Upper lobe of right lung (tissue), 1 donor: ENCODE measurements at places on chromosomes 1 and 21.

GRCh38 chr1:169052727-169053126 lies 53.8 kb upstream of the ATP1B1 start:
- no peak for DNase-seq
- H3K4me1 ChIP-seq = no peaks in the 10 kb centered on the region
- no peak overlapping the region for H3K4me3 ChIP-seq
- H3K27ac ChIP-seq = no peak overlapping the region
- no peaks in the 10 kb centered on the region for H3K27me3 ChIP-seq

GRCh38 chr1:91944087-91944486 lies 5.1 kb upstream of the BRDT start:
- H3K4me1 ChIP-seq = no peaks in the 10 kb centered on the region
- H3K27ac ChIP-seq = no peak overlapping the region
- H3K27me3 ChIP-seq = no peaks in the 10 kb centered on the region
- no peak overlapping the region for H3K4me3 ChIP-seq

DNA sequence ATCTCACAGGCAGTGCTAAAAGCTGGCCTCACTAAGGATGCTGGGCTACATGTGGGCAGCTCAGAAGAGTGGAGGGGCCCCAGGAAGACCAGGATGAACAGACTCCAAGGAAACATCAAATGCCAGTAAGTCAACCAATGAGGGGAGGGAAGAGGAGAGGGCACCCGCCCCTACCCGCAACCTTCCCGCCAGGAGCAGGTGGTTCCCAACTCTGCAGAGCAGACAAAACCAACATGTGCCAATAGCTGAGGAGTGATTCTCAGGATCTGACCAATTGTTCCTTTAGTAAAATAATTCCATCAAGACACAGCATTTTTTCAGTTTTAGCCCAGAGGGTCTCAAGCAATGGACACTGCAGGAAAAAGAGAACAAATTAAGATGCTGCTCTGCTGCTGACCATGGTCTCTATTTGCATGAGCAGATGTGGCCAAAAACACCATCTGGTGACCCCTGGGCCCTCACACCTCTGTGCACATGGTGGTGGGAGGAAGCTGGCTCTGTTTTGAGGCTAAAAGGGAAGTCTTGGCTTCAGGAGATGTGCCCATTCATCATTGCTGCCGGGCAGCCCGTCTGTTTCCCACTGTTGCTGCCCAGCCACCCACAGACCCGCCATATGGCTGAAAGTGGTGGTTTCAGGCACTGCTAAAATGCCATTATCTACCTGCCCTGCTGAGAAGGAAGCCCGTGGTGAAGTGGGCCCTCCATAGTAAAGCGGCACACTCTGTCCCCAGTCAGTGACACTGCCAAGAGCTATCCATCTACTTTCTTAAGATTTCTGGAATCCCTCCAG lies 231.8 kb downstream of the KCNH1 start:
- H3K4me3 ChIP-seq = no peak overlapping the region
- no peak overlapping the region for H3K27ac ChIP-seq
- DNase-seq = no peak
- H3K27me3 ChIP-seq = no peaks in the 10 kb centered on the region
- no peaks in the 10 kb centered on the region for H3K4me1 ChIP-seq

- DNase-seq = no peak
- no peak overlapping the region for H3K27ac ChIP-seq
- no peaks in the 10 kb centered on the region for H3K4me1 ChIP-seq
- no peak overlapping the region for H3K4me3 ChIP-seq
These were observed 54.1 kb downstream of the SERINC2 start for GRCh38 chr1:31467005-31467674.

DNA sequence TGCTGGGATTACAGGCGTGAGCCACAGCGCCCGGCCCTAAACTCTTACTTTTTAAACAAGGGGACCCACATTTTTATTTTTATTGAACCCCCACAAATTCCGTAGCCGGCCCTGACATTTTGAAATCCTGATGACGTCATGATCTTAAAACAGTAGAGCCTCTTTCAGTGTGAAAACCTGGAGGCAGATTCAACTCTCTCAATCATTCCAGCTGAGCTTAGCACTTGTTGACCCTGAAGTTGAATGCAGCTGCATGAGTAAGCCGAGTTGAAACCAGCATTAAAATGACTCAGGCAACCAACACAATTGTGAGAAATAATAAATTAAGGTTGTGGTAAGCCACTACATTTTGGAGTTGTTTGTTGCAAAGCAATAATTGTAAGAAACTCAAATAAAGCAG lies 93.9 kb upstream of the ADGRL4 start:
- no peaks in the 10 kb centered on the region for H3K4me1 ChIP-seq
- H3K27ac ChIP-seq = no peak overlapping the region
- H3K27me3 ChIP-seq = no peaks in the 10 kb centered on the region
- H3K4me3 ChIP-seq = no peak overlapping the region

- H3K4me3 ChIP-seq = peak overlapping the region; percentile 56
- H3K27me3 ChIP-seq = no peaks in the 10 kb centered on the region
These were observed 38.2 kb upstream of the WASF2 start for GRCh38 chr1:27527890-27528817.

DNA sequence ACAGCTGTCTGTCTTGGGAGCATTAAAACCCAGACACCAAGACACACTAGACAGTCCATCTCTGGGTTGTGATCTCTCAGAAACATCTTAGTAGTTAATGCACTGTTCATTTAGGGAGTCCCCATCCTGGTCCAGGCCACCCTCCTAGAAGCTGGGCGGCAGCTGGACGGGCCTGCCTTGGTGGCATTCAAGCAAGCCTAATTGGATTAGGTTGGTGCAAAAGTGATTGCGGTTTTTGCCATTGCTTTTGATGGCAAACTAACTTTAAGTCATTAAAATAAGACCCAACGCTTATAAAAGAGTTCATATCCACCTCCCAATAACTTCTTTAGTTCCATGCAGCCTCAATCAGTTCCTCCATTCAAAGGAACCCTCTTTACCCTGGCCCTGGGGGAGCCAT lies 21.7 kb downstream of the ATP5PO start:
- no peaks in the 10 kb centered on the region for H3K27me3 ChIP-seq
- DNase-seq = no peak
- no peak overlapping the region for H3K27ac ChIP-seq
- peaks cover 9% of the 10 kb centered on the region for H3K4me1 ChIP-seq

GRCh38 chr1:219476116-219476515 lies 136.8 kb downstream of the ZC3H11B start:
- H3K27ac ChIP-seq = no peak overlapping the region
- no peaks in the 10 kb centered on the region for H3K27me3 ChIP-seq
- no peaks in the 10 kb centered on the region for H3K36me3 ChIP-seq
- no peak for DNase-seq
- no peaks in the 10 kb centered on the region for H3K4me1 ChIP-seq
- H3K4me3 ChIP-seq = no peak overlapping the region

DNA sequence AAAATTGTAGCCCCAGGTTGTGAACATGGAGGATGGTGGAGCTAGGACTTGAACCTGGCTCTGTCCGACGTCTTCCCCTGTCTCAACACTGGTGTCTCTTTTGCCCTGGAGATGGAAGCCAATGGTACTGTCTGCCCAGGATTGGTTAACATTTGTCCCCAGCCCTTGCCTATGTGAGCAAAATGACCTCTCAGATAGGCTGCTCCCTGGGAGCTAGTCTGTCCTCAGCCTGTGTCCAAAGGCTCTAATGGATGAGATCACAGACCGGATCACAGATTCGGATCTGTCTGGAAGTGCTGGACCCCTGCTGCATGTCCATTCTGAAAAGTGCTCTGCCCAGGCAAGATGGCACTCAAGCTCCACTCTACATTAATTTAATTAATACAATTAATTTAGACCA lies 394.4 kb upstream of the VAMP3 start:
- H3K4me1 ChIP-seq = no peaks in the 10 kb centered on the region
- no peaks in the 10 kb centered on the region for H3K36me3 ChIP-seq
- DNase-seq = no peak

GRCh38 chr1:21295002-21295401 lies 4.7 kb upstream of the ECE1 start:
- H3K27ac ChIP-seq = peak overlapping the region; percentile 74
- no peak overlapping the region for H3K4me3 ChIP-seq
- DNase-seq = no peak
- peaks cover 30% of the 10 kb centered on the region for H3K4me1 ChIP-seq
- no peaks in the 10 kb centered on the region for H3K27me3 ChIP-seq

GRCh38 chr21:36048357-36048756 lies 12.0 kb downstream of the SETD4 start:
- H3K4me1 ChIP-seq = peaks cover 11% of the 10 kb centered on the region
- H3K4me3 ChIP-seq = no peak overlapping the region
- no peaks in the 10 kb centered on the region for H3K27me3 ChIP-seq
- peaks cover 94% of the 10 kb centered on the region for H3K36me3 ChIP-seq

GRCh38 chr1:28028873-28029654 lies 59.3 kb downstream of the EYA3 start:
- H3K27me3 ChIP-seq = no peaks in the 10 kb centered on the region
- no peak for DNase-seq
- no peak overlapping the region for H3K4me3 ChIP-seq
- no peaks in the 10 kb centered on the region for H3K4me1 ChIP-seq
- H3K36me3 ChIP-seq = peaks cover 14% of the 10 kb centered on the region

DNA sequence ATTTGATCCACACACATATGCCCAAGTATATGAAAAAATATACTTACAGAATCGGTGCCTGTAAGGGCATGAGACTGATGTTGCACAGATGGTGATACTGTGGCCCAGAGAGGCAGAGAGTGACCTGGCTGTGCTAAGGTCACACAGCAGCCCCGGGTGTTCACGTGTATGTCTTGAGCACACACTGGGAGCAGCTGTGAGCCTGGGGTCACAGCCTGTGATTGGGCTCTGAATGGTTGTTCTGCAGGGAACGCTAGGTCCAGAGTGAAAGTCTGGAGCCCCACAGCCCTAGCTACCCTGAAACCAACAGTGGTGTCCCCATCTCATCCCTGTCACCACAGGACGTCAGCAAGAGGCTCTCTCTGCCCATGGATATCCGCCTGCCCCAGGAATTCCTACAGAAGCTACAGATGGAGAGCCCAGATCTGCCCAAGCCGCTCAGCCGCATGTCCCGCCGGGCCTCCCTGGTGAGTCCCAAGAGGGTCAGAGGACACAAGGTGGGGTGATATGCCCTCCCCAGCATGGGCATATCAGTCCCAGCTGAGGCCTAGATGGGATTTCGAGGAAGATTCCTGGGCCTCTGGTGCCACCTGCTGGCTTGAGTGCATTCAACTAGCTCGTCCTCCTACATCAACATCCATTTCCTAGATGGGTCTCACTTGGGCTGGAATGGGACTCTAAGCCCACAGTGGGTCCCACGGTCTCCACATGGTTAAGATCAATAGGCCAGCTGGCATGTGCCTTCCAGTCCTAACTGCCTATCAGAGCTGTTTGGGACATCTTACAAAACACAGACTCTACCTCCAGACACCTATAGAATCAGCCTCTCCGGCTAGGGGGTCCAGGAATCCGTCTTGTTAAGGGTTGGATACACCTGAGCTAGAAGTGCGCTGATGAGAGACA lies 19.7 kb downstream of the CDK18 start:
- no peaks in the 10 kb centered on the region for H3K4me1 ChIP-seq
- H3K4me3 ChIP-seq = no peak overlapping the region
- no peaks in the 10 kb centered on the region for H3K36me3 ChIP-seq
- DNase-seq = peak; percentile 83
- H3K27ac ChIP-seq = no peak overlapping the region

- peak overlapping the region; percentile 59 for H3K27ac ChIP-seq
- H3K4me1 ChIP-seq = peaks cover 23% of the 10 kb centered on the region
- DNase-seq = peak; percentile 72
These were observed 29.7 kb downstream of the PBX1 start for GRCh38 chr1:164588516-164589341.

- H3K36me3 ChIP-seq = no peaks in the 10 kb centered on the region
- no peak overlapping the region for H3K4me3 ChIP-seq
- no peak overlapping the region for H3K27ac ChIP-seq
- H3K27me3 ChIP-seq = no peaks in the 10 kb centered on the region
- DNase-seq = no peak
These were observed 17.2 kb downstream of the PGBD5 start for GRCh38 chr1:230408971-230409370.

GRCh38 chr1:208923946-208924720 lies 659.4 kb upstream of the CAMK1G start:
- H3K36me3 ChIP-seq = no peaks in the 10 kb centered on the region
- no peaks in the 10 kb centered on the region for H3K4me1 ChIP-seq
- no peaks in the 10 kb centered on the region for H3K27me3 ChIP-seq
- no peak for DNase-seq
- H3K4me3 ChIP-seq = no peak overlapping the region

DNA sequence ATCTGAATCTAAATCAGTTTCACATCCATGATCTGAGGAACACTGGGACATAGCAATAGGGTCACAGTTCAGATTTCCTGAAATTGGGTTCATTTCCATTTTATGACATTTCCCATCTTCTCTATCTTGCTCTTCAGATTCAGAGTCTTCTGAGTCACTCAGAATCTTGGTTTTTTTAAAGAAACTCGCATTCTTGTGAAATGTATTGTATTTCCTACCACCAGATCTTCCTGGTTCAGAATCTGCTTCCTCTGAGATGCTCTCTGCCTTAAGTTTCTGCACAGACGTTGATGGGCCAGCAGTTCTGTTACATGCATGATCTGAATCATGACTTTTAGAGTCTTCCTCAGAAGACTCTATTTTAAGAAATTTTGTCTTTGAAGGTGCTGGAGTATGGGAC lies 15.5 kb upstream of the PSMG1 start:
- no peaks in the 10 kb centered on the region for H3K27me3 ChIP-seq
- no peak overlapping the region for H3K4me3 ChIP-seq
- H3K27ac ChIP-seq = no peak overlapping the region
- DNase-seq = no peak
- peaks cover 86% of the 10 kb centered on the region for H3K36me3 ChIP-seq

DNA sequence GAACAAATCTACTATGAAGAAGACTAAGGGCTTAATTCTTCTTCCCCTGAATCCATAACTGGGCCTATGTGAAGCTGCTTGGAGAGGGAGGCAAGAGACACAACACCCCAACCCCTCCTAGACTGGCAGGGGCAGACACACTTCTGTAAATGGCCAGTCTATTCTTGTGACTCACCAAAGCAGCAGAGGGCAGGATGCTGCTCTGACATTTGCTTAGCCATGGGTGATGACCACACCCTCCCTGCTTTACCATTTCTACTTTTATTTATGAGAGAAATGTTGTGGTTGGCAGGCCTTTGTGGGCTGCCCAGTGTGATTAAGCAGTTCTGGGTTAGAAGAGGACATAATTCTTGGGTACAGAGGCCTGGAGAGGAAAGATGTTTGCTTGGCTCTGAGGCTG lies 189.8 kb upstream of the DPYD start:
- no peaks in the 10 kb centered on the region for H3K27me3 ChIP-seq
- H3K4me1 ChIP-seq = no peaks in the 10 kb centered on the region
- DNase-seq = no peak
- H3K27ac ChIP-seq = no peak overlapping the region
- no peaks in the 10 kb centered on the region for H3K36me3 ChIP-seq

GRCh38 chr1:3324704-3325535 lies 129.5 kb upstream of the ARHGEF16 start:
- H3K4me3 ChIP-seq = no peak overlapping the region
- H3K36me3 ChIP-seq = no peaks in the 10 kb centered on the region
- peaks cover 7% of the 10 kb centered on the region for H3K27me3 ChIP-seq
- DNase-seq = no peak
